ENCODE measurements at places on chromosomes 1 and 21.

DNA sequence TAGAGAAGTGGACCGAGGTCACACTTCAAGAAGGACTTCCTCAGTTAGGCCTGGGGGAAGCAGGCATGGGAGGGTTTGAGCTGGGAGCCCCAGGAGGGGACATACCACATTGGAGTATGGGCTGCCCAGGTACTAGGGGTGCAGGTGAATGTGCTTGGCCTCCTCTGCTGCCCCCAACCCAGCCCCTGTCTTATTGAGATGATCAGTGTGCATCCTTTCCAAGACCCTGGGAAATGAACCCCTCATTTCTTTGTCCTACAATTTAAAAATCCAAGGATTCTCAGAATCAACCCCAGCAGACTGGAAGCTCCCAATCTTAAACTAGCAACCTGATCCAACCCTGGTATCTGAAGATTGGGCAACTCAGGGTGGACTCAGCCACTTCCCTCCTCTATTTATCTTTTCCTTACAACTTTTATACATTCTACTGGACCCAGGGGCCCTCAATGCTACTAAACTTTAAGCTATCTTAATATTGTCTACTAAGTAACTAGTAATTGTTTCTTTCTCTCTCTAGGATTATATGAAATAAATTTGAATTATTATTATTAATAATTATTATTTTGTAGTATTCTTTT lies 9.1 kb downstream of the MEX3A start:
- DNase-seq, result no peak

- DNase-seq, result no peak
These were observed 62.8 kb upstream of the SCCPDH start for GRCh38 chr1:246661451-246661850.

DNA sequence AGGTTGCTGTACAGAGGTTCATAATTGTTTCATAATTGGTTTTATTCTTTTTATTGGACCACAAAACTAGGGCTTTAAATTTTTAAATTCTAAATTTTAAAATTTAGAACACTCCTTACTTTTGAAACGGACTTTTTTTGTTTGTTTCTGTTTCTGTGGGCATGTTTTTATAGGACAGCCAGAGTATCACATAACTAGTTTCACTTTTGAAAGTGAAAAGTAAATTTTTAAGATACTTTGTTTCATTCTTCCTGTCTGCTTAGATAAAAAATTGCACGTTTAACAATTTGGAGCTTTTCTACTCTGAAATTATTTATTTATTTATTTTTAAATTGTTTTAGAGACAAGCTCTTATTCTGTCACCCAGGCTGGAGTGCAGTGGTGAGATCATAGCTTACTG lies 29.7 kb downstream of the MDM4 start:
- no peak for DNase-seq

- DNase-seq, result peak; percentile 98
These were observed 36.0 kb downstream of the PABPC4 start for GRCh38 chr1:39540504-39541031.

DNA sequence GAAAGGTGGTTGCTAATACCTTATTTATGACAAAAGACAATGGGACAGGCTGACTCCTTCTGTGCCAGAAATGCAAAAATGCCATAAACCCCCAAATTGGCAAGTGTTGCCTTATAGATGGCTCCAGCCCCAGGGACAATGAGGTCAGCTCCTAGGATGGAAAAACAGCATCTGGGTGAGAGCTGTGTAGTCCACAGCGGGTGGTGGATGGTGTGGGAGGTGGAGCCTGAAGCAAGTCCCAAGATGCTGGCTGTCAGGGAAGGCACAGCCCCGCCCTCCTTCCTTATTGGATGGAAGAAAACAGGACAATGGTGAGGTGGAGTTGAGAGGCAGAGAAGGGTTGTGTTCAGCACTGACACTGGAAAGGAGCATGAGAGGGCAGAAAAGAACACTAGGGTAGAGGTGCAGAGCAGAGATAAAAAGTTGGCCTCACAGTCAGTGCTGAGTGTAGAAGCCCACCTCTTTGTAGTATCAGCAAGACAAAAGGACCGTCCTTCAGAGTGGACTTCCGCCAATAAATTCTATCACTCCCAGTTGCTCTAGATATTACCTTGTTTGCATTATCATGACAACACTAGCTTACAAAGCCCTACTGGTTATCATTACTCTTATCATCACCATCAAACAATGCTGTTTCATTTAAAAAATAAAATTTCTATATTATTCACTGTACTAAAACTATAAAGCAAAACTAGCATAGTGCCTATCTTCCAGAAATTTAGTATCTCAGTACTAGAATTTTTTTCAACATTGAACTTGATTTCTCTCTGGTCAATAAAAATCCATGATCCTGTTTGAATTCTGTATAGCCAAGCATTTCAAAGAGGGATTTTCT lies 3.7 kb upstream of the SDE2 start:
- DNase-seq, result peak; percentile 91

GRCh38 chr1:50264590-50264989 lies 155.9 kb downstream of the ELAVL4 start:
- no peak for DNase-seq

GRCh38 chr1:240312872-240313271 lies 221.2 kb downstream of the FMN2 start:
- DNase-seq, result no peak

DNA sequence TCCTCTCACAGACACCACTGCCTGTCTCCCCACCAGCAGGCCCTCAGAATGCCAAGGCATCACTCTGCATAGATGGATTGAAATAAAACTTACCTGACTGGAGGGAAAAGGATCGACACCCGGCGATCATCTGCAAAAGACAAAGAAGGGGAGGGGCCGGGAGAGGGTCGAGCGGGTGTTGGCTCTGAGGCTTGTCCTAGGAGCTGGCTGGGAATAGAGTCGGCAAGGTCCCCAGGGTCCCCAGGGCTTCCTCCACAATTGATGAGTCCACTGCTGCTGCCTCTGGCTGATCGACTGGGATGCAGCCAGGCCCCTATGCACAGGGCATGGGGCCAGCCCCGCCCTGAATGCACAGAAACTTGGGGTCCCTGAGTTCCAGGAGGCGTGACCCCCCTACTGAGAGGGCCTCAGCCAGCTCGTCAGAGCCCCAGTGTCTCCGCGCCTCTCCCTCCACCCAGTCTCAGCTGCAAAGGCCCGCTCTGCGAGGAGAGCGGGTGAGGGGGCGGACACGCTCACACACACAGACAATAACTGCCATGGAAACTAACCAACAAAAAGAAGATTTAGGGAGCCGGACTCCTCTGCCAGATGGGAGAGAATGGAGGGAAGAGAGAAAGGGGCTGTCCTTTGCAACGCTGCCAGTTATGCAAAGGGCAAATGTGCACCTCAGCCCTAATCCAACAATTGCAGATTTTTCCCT lies at the start of gene KLHDC8A:
Gene KLHDC8A (minus strand): TSS at position 483 of the 700 bp plus-strand sequence. CDS start 13,318 bp downstream, outside the sequence.
- no peak for DNase-seq

DNA sequence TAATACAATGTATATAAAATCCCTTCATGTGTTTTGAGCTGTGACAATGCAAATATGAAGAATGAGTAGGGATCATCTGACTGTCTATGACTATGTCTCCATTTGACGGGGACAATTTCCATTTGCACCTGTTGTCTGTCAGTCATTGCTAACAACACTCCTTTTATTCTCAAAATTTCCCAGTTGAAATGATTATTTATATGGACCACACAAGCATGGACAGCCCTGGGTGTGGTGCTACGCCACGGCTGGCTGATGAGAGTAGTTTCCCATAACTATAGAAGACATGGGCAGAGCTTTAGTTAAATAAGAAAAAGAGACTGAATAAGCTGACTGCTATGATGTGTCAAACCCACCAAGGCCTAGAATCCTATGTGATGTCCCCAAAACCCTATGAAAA lies 135.8 kb downstream of the MAP3K21 start:
- no peak for DNase-seq

DNA sequence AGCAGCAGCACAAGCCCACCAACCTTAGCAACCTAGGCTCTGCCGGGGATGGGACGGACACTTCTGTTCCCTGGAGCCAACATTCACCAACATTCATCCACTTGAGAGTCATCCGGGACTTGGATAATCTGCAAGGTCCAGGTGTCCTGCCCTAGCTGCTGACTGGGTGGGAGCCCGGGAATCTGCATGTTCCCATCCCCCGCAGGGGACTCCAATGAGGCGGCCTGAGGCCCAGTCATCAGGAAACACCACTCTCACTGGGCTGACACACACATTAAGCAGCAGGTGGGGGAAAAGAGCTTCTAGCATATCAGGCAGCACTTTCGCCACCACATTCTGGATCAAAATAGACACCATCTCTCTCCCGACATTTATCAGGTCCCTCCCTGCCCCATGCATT lies 38.4 kb upstream of the CCSAP start:
- no peak for DNase-seq

DNA sequence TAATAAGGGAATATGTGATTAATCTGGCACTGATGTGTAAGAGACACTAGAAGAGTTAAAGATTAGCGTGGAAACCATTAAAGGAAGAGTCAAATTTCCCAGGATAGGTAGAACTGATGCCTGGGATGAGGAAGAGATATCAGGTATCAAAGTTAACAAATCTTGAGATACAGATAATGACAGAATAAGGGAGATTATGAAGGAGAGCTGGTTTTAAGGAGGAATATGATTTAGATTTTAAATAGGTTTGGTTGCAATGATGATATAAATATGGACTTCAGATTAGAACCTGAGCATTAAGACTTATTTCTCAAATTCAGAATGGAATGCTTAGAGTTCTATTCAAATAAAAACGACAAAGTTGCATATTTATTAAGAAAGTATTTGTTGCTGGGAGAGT lies 26.2 kb downstream of the MAGI3 start:
- DNase-seq, result no peak

DNA sequence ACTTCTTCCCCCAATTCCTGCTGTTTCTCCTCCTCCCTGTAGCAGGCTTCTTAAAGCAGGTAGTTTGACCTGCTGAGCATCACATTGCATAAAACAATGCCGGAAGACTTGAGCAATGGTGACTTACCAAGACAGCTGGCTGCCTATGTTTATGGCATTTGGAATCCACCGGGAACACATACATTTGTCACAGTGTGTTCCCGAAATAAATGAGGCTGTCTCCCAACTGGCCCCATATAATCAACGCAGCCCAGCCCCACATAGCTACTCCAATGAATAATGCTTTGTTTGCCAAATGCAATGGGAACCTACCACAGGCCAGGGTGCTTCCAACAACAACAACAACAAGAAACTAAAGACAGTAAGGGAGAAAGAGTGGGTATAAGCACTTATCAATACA lies 186.1 kb upstream of the MAP1LC3C start:
- DNase-seq, result no peak

- no peak for DNase-seq
These were observed 19.7 kb downstream of the FGGY start for GRCh38 chr1:59316497-59317128.

GRCh38 chr1:47816325-47817071 lies 180.7 kb downstream of the TRABD2B start:
- no peak for DNase-seq

DNA sequence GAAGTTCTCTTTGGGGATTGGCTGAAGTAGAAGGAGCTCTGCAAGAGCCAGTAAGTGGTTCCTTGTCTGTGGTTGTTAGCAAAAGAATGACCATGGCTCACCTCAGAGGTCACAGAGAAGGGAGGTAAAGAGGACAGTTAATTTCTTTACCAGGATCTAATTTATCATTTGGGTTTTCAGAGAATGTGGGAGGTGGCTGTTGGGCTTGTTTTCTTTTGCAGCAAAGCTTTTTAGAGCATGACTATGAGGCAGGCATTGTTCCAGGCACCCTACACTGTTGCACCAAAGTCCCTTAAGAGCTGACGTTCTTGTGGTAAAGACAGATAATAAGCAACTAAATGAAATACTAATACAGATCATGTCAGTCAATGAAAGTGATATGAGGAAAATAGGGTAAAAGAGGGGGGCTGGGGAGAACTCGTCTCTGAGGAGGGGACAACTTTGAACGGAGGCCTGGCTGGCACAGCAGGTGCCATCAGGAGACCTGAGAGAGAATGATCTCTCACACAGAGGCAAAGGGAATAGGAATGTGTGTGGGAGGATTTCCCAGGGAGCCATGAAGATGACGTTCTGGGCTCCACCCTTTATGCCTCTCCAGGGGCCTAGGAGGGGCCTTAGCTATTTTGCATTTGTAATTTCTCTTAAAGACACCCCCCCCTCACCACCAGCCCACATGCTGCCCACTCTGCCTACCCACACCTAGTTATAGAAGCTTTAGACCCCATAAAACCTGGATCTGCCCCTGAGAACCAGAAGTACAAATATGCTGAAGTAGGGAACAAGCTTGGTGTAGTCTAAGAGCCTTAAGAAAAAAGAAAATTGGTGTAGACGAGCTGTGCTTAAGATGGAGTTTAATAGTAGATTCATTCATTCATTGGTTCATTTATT lies 177.5 kb downstream of the ROR1 start:
- DNase-seq, result no peak

DNA sequence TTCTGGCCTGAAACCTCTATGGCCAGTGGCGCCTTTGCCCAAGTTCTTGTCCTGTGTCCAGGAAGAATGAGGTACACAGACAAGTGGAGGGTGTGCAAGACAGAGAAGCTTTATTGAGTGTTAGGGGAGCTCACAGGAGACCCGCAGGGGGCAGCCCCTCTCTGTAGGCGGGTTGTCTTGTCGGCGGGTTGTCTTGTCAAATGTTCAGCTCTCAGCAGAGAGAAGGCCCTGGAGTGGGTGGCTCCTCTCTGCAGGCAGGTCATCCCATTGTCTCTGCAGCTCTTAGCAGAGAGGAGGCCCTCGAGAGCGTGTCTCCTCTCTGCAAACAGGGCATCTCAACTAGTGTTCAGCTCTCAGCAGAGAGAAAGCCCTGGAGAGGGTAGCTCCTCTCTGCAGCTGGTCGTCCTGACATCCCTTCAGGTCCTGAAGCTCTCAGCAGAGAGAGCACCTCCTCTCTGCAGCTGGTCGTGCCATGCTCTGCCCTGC lies 11.0 kb downstream of the COL6A2 start:
- DNase-seq, result no peak

- no peak for DNase-seq
These were observed 228.8 kb downstream of the PBX1 start for GRCh38 chr1:164787834-164788231.

- DNase-seq, result no peak
These were observed 969 bp upstream of the RIPK4 start for GRCh38 chr21:41767606-41768436.

- DNase-seq, result peak; percentile 74
These were observed 23.6 kb upstream of the CCDC17 start for GRCh38 chr1:45647248-45648021.

DNA sequence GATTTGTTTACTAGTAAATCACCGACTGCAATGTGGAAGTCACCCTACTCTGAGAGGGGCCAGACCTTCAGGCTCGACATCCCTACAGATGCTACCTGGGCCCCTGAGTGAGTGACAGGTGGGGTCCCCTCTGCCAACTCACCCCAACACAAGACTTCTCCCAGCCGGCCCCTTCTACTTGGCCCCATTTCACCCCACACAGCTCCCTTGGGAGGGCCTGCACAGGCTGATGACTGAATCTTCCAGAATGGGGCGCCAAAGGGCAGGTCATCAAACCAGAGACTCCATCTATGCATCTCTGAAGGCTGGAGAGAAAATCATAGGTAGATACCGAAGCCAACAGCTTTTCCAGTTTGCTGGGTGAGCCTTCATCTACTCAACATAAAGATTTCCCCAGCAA lies 9.4 kb upstream of the S100A8 start:
- DNase-seq, result no peak
